ENCODE measurements at places on chromosomes 5 and 9.

GRCh38 chr5:144467792-144468191 lies 297.1 kb downstream of the KCTD16 start:
- peak; percentile 13 for DNase-seq

- no peak for DNase-seq
Measured at GRCh38 chr9:128389395-128390149, 18.4 kb downstream of the URM1 start.

DNA sequence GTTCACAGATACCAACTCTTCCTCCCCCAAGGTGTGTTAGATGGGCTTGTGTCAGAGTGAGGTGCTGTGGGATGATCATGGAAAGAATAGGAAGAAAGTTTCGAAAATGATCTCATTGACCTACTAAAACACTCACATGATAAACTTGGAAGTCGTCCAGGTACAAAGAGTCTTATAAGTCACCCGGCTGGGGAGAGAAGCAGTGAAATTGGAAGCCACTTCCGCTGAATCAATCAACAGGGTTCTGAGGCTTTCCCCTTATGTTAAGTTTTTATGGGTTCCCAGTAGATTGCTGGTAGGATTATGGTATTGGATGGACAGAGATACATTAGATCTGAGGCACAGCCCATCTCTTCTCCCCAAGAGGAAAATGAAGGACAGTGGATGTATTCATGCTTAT lies 218.8 kb upstream of the MSX2 start:
- DNase-seq: no peak

DNA sequence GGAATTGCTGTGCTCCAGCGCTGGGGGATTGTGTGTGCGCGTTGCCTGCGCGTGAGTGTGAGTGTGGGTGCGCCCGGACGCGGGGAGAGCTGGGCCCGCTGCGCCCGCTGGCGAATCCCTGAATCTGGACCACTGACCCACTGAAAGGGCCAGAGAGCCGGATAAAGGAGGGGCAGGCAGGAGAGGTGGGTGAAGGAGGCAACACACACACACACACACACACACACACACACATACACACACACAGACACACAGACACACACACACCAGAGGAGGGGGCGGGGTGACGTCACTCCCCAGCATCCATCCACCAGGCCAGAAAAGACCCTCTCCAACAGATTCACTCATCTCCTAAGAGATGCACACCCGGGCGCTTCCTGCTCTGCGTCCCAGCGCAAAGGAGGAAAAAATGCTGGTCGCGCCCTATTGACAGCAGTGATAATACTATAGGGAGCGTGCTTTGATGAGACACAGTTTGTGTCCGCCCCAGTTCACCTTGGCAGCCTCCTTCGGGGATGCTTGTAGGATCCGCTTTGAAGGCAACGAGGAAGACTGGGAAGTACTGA lies 1059.1 kb upstream of the DMAC1 start:
- no peak for DNase-seq

GRCh38 chr5:149152317-149152746 lies 11.0 kb downstream of the ABLIM3 start:
- DNase-seq: no peak

- DNase-seq: no peak
Measured at GRCh38 chr9:121682926-121683515, 31.6 kb downstream of the DAB2IP start.

DNA sequence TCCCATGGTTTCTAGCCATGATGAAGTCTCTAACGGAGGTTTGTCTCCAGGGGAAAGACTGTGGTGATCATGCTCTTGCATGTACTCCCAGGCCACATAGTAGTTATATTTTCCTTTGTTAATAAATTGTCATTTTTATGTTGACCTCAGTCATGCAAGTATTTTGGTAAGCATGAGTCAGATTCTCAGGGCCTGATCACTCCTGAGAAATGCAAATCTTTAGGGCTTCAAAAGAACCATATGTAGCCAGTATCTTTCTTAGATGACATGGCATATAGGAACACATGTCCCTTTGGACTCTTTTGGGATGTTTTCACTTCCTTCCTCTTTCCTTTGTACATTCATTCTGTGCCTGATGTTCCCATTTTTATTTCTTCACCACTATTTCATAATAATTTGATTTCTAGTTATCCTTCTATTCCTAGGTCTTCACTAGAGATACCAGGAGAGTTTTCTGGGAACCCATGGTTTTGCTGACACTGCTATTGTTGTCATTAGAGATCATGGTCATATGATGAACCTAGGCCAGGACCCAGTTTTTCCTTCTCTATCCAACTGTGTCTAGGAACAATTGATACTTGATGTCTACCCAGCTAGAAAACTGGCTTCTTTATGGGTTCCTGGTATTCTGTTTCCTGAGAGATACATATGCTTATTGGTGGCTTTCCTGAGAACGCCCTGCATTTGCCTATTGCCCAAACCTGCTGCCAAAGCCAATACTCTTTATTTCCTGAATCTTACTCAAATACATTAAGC lies 248.1 kb upstream of the NREP start:
- DNase-seq: no peak

DNA sequence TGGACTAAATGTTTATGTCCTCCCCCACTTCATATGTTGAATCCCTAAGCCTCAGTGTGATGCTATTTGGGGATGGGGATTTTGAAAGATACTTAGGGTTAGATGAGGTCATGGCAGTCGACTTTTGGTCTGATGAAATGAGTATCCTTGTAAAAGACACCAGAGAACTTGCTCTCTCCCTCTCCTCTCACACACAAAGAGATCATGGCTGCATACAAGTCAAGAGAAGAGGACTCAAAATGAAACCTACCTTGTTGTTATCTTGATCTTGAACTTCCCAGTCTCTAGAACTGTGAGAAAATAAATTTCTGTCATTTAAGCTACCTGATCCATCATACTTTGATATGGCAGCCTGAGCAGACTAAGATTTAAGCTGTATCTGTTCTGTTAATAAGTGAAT lies 144.0 kb upstream of the HAPLN1 start:
- DNase-seq: no peak

DNA sequence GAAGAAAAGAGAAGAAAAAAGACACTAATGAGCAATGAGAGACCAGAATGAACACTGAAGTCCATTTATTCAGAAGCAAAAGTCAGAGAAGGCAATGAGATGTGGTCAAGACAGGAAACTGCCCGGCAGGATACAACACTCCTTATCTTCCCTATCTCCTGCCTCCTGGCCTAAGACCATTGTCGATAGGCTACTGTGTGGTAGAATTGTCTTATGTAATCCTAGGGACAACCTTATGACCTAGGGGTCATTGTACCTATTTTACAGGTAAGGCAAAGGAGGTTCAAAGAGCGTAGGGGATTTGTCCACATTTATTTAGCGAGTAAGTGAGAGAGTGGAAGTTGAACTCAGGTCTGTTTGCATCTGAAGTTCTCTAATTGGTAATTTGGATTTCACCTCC lies 63.0 kb upstream of the PTPN3 start:
- DNase-seq: no peak

- no peak for DNase-seq
Measured at GRCh38 chr9:112179816-112180215, 4.7 kb upstream of the SUSD1 start.
